GM23338 (cell line): ENCODE measurements at places on chromosomes 4 and X. TPM values are rescaled to one million over a fixed set of nuclear protein-coding genes. Genes with fewer than 3 reads are reported as not detected.

GRCh38 chrX:23644744-23645143 lies 22.5 kb upstream of the PRDX4 start:
- no peak for DNase-seq

- peak; percentile 71 for DNase-seq
These were observed 15.0 kb upstream of the STS start for GRCh38 chrX:7132335-7133049.

DNA sequence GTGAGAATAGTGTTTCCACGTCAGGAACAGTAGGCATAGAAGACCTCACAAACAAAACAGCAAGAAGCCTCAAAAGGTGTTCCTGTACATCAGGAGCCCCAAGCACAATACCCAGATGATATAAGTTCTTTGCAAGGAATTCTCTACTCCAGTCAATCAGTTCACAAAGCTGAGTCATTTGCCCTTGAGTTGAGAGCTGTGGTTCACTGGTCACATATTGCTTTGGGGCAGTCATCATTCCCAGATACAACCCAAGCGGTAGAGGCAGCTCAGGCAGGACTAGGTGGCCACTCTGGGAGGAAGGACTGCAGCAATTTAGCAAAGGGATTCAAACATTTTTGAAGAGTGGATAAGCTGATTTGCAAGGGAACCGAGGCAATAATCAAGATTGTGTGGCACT lies 551.5 kb upstream of the ZFP42 start:
- DNase-seq: no peak

The SPP1 gene
- 41.3 and 43.1 TPM in 2 replicates for total RNA-seq

- DNase-seq: no peak
These were observed 246.4 kb downstream of the AFAP1 start for GRCh38 chr4:7693237-7693608.

The GAB3 gene
- 0.50 and 1.8 TPM in 2 replicates for total RNA-seq

The RHOXF2B gene
- total RNA-seq: not detected in 2 replicates

GRCh38 chrX:19661961-19662360 lies 146.7 kb upstream of the MAP3K15 start:
- DNase-seq: no peak

- DNase-seq: peak; percentile 8
These were observed 203.1 kb upstream of the NDST3 start for GRCh38 chr4:117831060-117831683.

The PAGE5 gene
- total RNA-seq: not detected in 2 replicates

- DNase-seq: no peak
These were observed 8.0 kb downstream of the NR3C2 start for GRCh38 chr4:148434075-148434773.

The AP1AR gene
- total RNA-seq: 25.5 and 28.0 TPM in 2 replicates

DNA sequence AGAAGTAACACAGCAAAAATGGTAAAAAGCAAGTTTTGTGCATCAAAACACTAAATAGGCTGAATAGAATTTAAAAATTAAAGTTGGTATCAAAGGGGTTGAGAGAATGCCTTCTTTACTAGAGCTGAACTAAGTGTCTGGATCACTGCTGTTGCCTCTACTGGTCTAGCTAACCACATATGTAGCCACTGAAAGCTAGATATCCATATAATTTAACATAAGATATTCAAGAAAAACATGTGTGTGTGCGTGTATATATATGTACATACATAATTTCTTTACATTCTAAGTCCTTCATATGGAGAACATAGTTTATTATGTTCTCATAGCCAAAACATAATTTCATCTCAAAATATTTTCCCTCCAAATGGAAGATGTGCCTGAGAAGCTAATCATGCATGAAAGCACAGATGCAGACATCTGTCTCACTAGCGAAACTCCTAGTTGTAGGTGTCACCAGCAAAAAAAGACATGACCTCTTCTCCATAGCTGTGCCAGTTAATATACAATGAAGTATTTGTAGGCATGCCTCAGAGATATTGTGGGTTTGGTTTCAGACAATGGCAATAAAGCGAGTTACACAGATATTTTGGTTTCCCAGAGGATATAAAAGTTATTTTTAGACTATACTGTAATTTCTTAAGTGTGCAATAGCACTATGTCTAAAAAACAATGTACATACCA lies 47.3 kb downstream of the PDE5A start:
- no peak for DNase-seq
